ENCODE measurements at places on chromosomes 5 and 9.

DNA sequence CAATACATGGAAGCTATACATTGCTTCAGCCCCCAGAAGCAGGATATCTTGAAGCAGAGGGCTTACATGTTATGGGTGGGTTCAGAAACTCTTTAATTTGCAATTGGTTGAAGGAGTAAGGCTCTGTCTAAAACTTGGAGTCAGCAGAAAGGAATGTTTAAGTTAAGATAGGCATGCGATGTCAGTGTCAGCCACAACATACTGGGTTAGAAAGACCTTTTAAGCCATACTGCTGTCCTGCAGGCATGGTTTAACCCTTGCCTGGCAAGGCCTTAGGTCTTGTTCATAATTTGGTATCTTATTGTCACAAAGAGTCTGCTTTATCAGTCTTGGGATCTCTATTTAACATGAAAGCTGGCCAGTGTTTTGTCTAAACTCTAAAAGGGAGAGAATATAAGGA lies 1619.6 kb upstream of the WWC1 start:
- peak; percentile 92 for DNase-seq

DNA sequence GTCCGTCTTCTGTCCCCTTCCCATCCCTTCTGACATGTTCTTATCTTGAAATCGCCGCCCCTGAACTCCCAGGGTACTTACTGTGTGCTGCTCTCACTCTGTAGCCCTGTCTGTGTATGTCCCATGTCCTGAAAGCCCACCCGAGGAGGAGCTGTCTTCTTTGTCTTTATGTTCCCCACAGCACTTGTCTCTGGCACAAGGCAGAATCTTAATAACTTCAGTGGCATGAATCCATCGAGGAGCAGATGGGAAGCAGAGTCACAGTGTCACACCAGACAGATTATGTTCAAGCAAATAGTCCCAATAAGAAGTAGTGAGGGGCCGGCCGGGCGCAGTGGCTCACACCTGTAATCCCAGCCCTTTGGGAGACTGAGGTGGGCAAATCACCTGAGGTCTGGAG lies 29.7 kb upstream of the LTC4S start:
- DNase-seq, result no peak

- peak; percentile 38 for DNase-seq
Measured at GRCh38 chr9:36798350-36799065, 225.8 kb downstream of the MELK start.

GRCh38 chr5:88092958-88093605 lies 175.6 kb downstream of the TMEM161B start:
- DNase-seq, result peak; percentile 57

DNA sequence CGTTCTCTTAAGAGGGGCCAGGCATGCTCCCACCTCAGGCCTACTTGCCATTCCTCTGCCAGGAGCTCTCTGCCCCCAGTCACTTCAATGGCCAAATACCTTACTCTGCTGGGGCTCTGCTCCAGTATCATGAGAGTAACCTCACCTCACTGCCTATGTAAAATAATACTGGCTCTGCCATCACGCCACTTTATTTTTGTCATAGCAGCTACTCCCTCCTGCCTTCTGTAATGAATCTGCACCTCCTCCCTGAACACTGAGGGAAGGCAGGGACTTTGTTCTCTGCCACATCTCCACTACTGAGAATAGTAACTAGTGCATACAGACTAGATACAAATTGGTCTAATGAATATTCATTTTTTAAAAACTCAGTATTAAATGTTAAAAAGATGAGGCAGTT lies 33.8 kb downstream of the MACROH2A1 start:
- DNase-seq, result no peak

DNA sequence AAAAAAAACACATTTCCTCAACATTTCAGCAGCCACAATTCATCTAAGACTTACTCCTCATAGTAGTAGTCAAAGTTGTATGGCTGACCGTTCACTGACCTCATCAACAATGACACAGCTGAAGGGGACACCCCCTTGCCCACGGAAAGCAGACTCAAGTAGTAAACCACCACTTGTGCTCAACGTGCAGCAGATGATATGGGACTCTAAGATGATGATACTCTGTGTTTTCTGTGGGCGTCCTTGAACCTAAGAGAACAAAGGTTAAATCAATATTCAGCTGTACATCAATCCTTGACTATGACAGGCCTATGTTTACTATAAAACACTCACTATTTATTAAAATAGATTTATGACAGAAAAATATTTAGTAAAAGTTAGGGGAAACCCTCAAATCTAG lies 71.6 kb downstream of the SETX start:
- no peak for DNase-seq
